CMK (cell line): ENCODE measurements at places on chromosomes 11 and 22.

GRCh38 chr11:502288-503178 lies 4.5 kb downstream of the RNH1 start:
- DNase-seq, result no peak

DNA sequence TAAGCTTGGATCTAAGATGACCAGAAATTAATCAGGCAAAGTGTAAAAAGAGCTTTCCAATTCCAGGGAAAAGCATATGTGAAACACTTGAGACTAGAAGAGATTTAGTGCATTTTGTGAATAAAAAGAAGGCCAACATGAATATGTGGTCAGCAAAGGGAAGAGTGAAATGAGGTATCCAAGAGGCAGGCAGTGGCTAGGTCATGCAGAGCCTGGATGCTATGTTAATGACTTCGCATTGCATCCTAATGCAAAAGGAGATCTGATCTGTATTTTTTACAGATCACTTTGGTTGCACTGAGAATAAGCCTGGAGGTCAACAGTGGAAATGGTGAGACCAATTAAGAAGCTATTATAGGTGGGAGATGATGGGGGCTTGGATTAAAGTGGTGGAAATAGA lies 641.3 kb upstream of the CCDC90B start:
- no peak for DNase-seq

DNA sequence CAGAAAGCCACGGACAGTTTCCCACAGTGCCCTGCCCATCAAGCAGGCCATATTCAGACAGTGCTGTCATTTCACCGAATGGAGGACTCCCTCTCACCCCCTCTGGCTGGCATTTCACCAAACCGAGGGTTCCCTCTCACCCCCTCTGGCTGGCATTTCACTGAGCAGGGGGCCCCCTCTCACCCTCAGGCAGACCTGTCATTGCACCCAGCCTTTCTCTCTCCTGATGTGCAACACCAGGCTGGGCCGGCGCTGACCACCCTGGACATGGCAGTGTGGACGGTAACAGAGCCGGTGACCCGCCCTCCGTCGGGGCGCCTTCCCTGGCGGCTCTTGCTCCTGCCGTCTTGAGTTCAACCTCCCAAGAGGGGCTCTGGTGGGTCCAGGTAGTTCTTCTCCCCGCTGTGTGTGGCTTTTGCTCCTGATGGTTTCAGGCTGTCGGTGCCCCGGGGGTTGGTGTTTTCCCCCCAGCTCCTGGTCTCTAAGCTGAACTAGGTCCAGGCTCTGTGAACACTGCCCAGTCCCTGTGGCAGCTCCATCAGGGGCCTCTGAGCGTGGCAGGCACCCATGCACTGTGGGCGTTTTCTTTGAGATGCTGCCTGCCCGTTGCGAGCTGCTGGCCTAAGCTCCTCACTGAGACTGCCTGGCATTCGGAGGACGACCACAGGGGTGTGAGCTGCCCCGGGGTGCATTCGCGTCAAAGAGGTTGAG lies 46.9 kb downstream of the SMIM38 start:
- DNase-seq, result no peak

- no peak for DNase-seq
These were observed 50.7 kb downstream of the PPME1 start for GRCh38 chr11:74221816-74222215.

DNA sequence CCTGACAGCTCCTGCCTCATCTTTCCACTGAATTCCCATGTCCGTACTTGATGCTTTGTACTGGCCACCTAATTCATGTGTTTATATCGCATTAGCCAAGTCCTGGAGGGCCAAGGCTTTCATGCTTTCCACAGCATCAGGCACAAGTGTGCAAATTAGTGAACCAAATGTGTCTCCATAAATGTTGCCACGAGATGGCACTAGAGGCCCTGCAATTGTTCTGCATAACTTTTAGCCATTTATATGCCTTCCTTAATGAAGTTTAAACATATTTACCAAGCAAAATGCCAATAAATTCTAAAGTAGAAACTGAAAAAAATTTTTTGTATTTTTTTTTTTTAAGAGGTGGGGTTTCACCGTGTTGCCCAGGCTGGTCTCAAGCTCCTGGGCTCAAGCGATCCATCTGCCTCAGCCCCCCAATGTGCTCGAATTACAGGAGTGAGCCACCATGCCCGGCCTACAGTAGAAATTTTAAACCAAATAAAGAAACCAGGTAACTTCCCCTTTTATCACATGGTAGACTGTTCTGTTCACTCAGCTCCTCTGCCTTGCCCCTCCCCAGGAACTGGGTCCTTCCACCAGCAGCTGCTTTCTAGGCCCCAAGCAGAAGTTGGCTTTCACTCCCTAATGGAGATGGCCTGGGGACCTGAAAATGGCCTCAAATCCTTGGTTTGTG lies 20.8 kb upstream of the IL18BP start:
- DNase-seq, result no peak

- DNase-seq, result no peak
These were observed 768 bp upstream of the CDKN1C start for GRCh38 chr11:2886191-2886894.
